ENCODE measurements at places on chromosomes 3 and 15.

GRCh38 chr3:195903950-195904290 lies 4.4 kb downstream of the TNK2 start:
- no peak for DNase-seq

- no peak for DNase-seq
Measured at GRCh38 chr3:35733341-35733740, 94.0 kb downstream of the ARPP21 start.

DNA sequence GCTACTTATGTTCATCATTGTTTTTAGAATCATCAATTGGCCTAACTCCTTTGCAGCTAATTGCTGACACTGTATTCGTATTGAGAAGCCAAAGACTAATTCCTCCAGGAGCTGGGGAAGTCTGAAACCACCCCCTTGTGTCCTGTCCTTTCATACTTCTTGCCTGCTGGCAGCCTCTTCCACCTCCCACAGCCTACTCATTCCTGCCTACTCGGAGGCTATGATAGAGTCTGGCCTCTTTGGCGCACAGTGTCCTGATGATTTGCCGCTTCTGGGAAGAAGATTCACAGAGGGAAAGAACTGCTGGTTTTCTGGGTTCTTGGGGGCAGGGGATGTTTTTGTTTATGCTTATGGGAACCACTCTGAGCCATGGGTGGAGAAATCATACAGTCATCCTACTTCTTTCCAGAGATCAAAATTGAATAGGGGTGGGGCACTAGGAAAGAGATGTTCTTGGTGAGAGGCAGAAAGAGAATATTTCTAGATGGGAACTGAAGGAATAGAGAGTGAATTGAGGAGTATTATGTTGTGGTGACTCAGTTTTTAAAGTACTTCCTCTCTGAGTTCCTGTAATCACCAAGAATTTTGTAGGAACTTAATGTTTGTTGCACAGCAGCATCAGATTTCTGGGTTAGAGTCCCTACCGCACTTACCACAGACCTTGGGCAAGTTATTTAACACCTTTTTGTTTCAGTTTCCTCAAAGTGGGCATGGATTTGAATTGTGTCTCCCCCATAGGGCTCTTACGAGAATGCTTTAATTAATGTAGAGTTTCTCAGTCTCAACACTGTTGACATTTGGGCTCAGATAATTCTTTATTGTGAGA lies 22.1 kb upstream of the SCAANT1 start:
- DNase-seq, result no peak

DNA sequence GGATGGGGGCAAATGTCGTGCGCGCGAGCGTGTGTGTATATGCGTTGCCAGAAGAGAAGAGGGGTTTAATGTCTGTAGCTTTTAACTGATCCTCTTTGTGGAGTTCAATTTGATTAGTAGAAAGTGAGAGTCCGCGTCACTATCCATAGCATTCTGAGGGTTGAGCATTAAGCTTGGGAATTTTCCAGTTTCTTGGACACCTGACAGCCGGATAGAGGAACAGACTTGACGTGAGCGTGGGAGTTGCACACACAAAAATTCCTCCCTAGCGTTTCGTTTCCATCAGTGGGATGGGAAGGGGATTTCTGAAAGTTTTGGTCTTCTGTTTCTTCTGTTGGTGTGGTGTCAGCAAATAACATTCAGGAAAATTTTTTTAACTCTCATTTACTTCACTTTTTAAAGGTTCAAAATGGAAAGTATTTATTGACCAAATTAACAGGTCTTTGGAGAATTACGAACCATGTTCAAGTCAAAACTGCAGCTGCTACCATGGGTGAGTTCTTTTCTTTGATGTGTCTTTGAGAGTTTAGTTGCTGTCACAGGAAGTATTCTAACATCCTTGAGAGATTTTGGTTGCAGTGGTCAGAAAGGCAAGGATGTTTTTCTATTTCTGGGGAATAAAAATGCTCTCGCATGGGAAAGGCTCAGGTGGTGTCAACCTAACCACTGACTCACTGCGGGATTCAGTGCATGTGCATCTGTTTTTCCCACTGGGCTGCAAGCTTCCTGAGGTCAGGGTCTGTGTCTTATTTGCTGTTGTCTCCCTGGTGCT lies 841 bp downstream of the POGLUT1 start:
- DNase-seq, result no peak

DNA sequence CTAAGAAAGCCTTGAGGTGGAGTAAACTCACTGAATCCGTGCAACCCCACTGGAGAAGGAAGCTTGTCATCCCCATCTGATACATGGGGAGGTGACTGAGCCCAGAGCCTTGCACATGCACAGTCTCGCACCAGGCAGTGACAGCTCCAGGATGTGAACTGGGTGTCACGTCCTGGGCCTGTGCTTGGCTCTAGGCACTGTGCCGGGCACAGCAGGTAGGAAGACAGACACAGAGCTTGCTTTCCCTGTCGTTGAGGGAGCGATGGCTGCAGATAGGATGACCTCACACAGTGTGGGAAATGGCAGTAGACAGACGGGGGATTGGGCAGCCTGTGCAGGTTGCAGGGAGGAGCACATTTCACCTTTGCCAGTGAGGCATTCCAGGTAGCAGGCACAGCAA lies 12.2 kb upstream of the ATP2B2 start:
- no peak for DNase-seq

DNA sequence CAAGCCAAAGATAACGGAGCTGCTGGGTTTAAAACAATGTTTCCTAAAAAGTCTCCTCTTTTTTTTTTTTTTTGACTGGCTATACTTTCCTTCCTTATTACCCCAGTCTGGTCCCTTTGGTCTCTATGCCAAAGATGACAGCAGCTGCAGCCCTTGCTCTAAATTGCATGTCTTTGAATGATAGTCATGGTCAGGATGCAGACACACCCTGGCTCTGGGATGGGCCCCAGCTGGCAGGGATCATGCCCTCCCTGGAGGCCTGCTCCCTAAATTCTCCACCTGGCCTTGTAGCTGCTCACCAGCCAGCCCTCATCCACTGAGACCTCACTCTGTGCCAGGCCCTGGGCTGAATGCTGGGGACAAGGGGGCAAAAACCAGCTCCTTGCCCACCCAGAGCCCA lies 95.8 kb downstream of the MESD start:
- peak; percentile 78 for DNase-seq

GRCh38 chr3:134325706-134326105 lies 48.5 kb downstream of the AMOTL2 start:
- DNase-seq, result peak; percentile 23

DNA sequence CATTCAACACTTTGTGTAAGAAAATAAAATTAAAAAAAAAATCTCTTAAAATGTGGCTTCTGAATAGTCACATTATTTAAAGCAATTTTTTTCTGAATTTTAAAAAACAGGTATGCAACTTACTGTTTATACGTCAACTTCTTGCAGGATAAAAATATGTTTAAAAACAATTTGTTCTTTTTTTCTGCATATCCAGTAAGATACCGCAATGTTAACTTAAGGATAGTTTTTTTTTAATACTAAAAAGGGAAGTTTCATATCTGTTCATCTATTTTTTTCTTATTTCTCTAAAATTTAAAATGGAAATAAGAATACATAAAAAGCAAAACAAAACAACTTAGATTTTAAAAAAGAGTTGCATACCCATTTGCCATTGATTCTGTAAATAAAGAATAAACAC lies 27.4 kb downstream of the GOLIM4 start:
- no peak for DNase-seq

DNA sequence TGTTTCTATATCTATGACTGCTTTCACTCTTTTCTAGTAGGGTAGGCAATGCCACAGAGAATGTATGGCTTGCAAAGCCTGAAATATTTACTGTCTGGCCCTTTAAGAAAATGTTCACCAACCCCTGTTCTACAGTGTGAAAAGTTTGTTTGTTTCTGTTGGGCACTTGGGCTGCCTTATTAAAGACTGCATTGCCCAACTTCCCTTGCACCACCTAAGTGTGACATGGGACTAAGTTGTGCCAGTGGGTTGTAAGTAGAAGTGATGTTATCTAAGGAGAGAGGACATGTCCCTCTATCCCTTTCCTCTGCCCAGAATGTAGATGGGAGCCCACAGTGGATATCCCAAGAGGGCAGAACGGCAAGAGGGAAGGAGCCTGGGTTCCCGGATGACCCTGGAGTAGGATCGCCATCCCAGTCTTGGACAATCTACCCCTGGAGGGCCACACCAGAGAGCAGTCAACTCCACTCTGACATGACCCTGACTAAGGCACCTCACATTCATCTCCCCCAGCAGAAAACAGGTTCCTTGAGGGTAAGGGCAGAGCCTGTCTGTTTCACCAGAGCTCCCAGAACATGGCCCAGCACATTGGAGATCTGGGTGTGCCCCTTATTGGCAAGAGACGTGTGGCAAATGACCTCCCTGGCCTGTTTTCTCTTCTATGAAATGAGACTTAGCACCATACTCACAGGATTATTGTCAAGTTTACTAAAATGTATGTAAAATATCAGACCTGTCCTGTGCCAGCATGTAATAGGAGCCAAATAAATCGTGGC lies 138.8 kb downstream of the SMAD6 start:
- DNase-seq, result no peak

- no peak for DNase-seq
Measured at GRCh38 chr15:85172846-85173490, 191.3 kb downstream of the PDE8A start.

GRCh38 chr3:192422321-192422996 lies 304.9 kb downstream of the FGF12 start:
- no peak for DNase-seq

DNA sequence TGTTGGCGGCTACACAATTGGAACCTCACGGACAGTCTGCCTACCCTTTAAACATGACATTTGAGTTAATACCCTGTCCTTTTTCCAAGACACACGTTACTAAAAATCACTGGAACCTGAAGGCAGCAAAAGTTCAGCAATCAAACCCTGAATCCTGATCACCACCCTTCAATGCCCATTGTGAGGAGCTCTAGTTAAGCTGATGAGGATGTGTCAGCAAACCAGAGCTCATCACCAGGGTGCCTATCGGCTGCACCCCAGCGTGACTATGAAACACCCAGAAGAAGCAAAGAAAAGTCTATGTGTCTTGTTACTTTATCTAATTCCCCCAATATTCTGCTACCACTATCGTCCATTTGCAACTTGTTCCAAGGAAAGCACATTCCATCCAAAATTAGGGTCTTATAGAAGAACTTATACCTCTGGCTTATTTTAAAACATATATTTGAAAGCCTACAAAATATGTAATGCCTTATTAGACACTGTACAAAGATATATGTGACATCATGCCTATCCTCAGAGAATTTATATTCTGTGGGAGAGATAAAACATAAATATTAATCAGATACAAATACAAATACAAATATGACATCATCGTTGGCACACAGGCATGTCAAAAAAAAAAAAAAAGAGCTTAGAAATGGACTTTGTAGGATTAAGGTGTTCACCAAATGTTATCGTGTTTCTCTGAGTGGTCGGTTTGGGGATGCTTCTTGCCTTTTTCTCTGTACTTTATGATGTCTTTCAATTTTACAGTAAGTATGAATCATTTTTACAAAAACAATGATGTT lies 219.7 kb upstream of the SETMAR start:
- DNase-seq, result no peak

GRCh38 chr3:133276594-133276993 lies 123.3 kb upstream of the BFSP2 start:
- no peak for DNase-seq

- DNase-seq, result no peak
Measured at GRCh38 chr3:46703013-46703520, 1.9 kb downstream of the TMIE start.

GRCh38 chr3:71724584-71725270 lies 475 bp downstream of the EIF4E3 start:
- DNase-seq, result peak; percentile 62

DNA sequence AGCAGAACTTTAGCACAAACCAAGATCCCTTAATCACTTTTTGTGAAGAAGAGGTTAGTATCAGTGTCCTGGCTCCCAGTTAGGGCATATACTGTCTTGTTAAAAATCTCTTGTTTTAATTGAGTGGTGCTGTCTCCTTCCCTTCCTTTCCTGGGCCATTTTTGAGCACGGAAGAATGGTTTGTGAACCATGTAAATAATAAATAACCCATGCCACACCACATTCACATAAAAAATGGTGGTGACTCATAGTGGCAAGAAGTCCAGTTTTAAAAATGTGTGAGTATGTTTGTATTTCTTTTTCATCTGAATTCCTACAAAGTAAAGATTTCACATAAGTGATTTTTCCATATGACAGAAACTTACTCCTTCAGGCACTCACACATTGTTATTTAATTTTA lies 59.1 kb upstream of the SPRED1 start:
- DNase-seq, result no peak

GRCh38 chr3:194399874-194400411 lies 877 bp upstream of the GP5 start:
- no peak for DNase-seq

DNA sequence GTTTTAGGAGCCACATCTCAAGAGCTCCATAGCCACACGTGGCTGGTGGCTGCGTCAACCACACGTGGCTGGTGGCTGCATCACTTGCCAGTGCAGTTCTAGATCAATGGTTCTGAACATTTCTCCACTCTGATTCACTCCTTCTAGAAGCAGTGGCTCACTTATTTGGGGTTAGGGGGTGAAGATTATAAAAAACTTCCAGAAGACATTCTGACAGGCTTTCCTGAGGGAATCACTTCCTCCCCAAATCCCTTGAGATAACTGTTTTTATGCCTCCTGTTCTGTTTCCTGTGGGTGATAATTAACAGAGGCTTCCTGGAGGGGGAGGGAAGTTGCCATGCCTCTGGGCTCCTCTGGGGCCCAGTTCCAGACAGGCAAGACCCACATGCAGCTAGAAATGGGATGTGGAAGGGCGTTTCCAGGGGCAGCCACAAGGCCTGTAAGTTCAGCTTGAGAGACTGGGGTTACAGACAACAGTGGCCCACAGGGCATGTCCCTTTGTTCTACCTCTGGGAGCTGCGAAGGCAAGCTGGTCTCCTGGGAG lies 23.6 kb downstream of the HEG1 start:
- no peak for DNase-seq

DNA sequence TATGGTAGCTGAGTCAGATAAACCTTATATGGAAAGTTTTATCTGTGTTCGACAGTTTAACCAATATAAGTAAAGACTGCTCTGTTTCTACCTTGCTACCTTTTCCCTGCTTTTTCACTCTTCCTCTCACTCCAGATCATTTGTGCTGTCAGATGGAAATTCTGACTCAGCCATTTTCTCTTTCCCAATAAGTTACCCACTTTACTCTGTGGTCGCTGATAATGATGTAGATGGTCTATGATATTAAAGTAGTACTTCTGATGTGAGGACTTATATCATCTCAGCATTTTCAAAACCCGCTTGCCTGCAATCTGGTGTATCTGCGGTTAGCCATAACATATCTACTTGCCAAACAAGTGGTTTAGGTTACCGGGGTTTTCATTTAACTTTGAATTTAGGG lies 15.0 kb upstream of the UTS2B start:
- DNase-seq, result no peak
